ENCODE measurements at places on chromosomes 6 and 20. TPM values are rescaled to one million over a fixed set of nuclear protein-coding genes. Genes with fewer than 3 reads are reported as not detected.

BMP6 gene
- total RNA-seq: 0.29 TPM

SIRPB2 gene
- not detected for total RNA-seq

KCNG1 gene
- 10.5 TPM for total RNA-seq

PRKN gene
- total RNA-seq: 0.07 TPM

TFAP2B gene
- 8.3 TPM for total RNA-seq

PRR18 gene
- total RNA-seq: not detected

ATP9A gene
- total RNA-seq: 16.4 TPM

FBXO30 gene
- 4.3 TPM for total RNA-seq

ZC2HC1B gene
- not detected for total RNA-seq

ECT2L gene
- total RNA-seq: not detected

MAPK14 gene
- total RNA-seq: 27.3 TPM

Data from epithelial cell of proximal tubule (primary cell).